Left ventricle myocardium superior (tissue), 1 donor: ENCODE measurements at places on chromosomes 2 and 18. TPM values are rescaled to one million over a fixed set of nuclear protein-coding genes. Genes with fewer than 3 reads are reported as not detected.

The FOXD4L1 gene
- total RNA-seq, result not detected

The TCF7L1 gene
- total RNA-seq, result 7.1 TPM

The ACTG2 gene
- 0.32 TPM for total RNA-seq

The REEP1 gene
- 21.3 TPM for total RNA-seq

The SP100 gene
- total RNA-seq, result 69.2 TPM

The MLPH gene
- 88.9 TPM for total RNA-seq

The ACVR2A gene
- 9.4 TPM for total RNA-seq

The GCG gene
- total RNA-seq, result not detected

The FAM168B gene
- 96.1 TPM for total RNA-seq

The SP140 gene
- 0.47 TPM for total RNA-seq

The GYPC gene
- 114 TPM for total RNA-seq

The TMEM163 gene
- 0.40 TPM for total RNA-seq

The IL18R1 gene
- total RNA-seq, result 1.3 TPM

The REG1B gene
- not detected for total RNA-seq

The TMEM247 gene
- total RNA-seq, result not detected

The C2orf81 gene
- 0.79 TPM for total RNA-seq

The USP34 gene
- total RNA-seq, result 39.8 TPM
